ENCODE measurements at places on chromosomes 12 and 14.

DNA sequence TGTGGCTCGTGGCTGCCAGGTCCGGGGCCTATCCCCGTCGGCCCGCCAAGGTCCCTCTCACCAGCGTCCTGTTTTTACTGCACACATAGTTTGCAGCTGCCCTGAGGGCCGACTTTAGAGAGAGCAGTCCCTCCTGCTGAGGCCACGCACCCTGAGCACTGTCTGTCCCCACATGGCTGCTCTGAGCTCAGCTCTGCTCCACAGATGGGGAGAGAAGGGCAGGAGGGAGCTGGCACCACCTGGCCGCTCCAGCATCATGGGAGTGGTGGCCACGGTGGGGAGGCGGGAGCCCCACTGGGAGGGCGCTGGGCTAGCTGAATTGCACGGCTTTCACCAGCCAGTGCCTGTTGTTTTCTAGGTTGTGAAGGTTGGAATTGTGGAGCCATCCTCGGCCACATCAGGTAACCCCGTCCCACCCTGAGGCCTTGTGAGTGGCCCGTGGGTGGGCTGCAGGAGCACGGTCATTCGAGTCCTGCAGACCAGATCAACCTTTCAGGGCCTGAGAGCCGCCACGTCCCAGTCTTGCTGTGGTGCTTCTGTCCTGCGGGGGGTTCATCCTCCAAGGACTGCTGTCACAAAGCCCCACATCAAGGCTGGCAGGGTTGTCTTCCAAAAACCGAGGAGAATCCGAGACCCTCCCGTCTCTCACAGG lies 7.4 kb upstream of the TEX22 start:
- no peak for DNase-seq

DNA sequence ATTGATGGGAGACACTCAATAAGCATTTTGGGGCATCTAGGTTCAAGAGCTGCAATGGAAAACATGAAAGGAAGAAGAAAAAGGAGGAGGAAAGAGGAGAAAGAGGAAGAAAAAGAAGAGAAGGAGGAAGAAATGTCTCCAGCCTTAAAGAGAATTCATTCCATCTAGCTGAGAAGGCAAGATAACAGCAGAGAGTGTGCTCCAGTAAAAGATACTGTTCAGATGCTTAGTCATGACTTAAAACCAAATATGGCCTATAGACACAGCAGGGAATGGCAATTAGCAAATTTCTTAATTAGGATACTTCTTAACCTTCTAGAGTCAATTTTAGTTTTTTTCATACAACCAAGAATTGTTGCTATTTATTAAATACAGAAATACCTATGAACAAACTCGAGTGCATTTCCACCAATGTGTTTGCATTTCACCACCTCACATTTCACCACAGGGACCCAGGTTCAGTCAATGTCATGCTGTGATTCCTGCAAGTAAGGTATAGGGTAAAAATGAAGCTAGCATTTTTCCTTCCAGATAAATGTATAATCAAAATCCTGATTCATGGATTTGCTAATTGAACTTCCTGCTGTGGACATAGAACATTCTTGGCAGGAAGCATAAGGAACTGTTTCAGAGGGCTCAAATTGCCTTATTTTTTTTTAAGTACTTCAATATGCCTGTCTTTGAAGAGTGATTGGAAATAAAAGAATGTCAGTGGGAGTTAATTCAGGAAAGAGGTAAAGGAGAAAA lies 177.8 kb downstream of the RPS29 start:
- no peak for DNase-seq

- no peak for DNase-seq
These were observed 414.0 kb upstream of the FLRT2 start for GRCh38 chr14:85115921-85116320.

DNA sequence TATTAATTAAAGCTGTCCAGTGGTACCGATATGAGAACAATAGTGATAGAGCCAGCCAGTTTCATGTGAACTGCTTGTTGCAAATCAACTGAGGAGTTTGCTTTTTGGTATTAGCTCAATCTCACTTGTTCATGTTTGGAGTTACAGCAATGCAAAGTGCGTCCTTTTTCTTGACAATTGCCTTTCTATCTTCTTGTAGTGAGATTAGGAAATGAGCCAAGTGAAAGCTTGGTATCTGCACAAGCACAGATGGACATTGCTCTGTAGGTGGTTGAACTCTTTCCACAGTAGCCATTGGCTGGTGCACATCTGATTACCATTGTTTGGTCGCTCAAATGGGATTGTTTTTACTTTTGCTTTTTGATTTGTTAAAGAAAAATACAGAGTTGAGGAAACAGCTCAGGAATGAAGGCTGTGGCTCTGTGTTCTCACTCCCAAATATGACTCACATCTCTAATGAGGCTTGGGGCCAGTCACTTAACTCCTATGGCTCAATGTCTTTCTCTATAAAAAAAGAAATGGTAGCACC lies 241.4 kb downstream of the BMP4 start:
- no peak for DNase-seq

GRCh38 chr12:63042646-63043045 lies 107.7 kb upstream of the PPM1H start:
- no peak for DNase-seq

GRCh38 chr14:51784466-51784865 lies 75.9 kb upstream of the GNG2 start:
- DNase-seq = no peak

GRCh38 chr14:41642367-41642766 lies 35.7 kb downstream of the LRFN5 start:
- DNase-seq = no peak

- DNase-seq = no peak
These were observed 25.9 kb upstream of the MTERF2 start for GRCh38 chr12:107012736-107013425.

DNA sequence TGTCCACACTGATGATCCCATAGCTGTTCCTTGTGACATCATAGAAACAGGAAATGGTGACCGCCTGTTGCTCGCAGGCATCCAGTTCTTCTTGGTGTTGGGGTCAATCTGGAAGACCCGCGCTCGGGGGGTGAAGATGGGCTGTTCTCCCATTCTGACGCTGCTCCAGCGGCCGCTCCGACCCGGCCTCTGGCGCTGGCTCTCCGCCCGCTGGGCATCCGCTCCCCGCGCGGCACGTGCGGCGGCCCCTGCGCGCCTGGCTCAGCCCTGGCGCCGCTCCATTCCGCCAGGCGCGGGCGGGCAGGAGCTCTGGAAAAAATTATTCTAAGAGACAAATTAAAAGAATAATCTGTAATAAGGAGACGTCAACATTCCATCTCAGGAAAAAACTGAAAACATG lies 761.1 kb downstream of the TMEM121 start:
- DNase-seq = no peak

DNA sequence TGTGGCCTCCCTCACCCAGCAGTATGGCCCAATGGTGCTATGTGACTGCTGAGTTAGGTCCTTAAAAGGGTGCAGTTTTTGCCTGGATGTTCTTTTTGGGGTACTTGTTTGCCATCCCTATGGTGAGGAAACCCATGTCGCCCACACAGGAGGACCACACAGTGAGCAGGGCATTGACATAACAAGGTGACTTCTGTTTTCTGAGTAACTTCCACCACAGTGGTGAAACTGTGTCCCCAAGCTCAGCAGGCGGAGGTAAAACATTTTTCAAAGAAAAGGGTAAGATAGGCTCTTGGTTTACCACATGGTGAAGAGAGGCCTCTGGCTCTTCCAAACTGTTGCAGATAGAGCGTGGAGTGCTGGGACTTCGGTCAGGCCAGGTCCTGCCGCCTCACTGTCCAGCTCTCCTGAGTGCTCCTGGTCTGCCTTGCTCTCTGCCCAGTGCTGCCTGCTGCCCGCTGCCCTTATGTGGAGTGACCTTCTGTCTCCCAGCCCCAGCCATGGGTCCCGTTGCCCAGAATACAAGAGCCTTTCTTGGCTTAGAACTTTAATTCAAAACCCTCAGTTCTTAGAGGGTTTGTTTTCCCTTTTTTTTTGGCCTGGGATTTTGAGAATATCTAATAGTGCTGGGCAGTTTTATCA lies 54.0 kb downstream of the TRAF3 start:
- DNase-seq = no peak

- no peak for DNase-seq
These were observed 9.5 kb downstream of the SPTB start for GRCh38 chr14:64870160-64870559.

DNA sequence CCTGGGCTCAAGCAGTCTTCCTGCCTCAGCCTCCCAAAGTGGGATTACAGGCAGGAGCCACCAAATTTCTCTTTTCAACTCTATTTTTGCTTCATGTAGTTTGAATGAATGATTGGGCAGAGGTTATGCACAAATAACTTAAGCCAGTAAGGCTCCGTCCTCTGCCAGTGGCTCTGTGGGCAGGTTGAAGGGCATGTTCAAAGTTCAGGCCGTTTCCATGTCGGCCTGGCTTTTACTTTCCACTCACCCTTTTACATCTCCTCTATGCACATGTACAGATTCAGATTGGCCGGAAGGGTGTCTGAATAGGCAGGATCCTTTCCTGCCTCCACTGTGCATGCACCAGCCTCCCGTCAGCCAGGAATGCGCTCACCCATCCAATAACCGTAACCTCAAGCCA lies 132.3 kb downstream of the EML1 start:
- no peak for DNase-seq

DNA sequence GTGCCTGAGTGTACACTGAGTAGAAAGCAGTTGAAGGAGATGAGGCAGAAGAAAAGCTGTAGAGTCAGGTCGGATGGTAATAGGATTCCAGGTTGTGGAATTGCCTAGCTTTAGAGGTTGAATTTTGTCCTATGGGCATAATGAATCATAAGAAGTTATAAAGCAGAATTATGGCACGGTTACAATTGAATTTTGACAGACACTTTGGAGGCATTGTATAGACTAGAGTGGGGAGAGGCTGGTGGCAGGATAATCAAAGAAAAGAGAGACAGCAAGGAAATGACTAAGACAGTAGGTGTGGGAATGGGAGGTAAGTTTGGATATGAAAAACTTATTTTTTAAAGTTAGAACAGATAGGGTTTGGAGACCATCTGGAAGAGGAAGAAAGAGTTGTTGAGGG lies 102.6 kb downstream of the NTN4 start:
- no peak for DNase-seq

DNA sequence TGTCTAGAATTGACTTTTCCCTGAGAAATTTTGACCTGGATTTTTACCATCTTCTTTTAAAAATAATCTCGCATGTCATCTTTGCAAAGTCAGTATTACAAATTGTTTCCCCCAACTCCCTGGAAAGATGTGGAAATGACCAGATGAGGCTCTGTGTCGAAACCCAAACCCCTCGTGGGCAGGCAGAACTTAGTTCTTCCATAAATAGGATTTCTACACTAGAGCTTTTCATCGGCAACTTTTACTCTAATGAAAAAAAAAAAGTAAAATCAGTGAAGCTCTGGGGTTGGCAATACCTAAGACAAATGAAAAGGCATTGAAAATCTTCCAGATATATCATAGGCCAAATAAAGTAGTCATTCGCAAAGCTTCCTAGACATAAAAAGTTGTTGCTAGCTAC lies 17.0 kb downstream of the SSPN start:
- no peak for DNase-seq

DNA sequence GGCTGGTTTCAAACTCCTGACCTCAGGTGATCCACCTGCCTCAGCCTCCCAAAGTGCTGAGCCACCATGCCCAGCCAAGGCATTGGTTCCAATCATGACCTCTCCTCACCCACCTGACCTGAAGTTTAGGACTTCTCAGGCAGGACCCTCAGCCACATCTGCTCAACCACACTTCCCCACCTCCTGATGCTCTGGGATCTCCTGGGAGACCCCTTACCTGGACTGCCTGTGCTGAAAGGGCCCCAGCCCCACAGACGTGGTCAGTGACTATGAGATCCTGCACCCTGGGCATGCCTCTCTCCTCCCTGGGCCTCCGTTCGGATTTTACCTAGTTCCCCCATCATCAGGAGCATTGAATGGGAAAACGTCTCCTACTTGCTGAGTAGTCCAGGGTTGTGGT lies 18.0 kb downstream of the GSC start:
- DNase-seq = no peak

DNA sequence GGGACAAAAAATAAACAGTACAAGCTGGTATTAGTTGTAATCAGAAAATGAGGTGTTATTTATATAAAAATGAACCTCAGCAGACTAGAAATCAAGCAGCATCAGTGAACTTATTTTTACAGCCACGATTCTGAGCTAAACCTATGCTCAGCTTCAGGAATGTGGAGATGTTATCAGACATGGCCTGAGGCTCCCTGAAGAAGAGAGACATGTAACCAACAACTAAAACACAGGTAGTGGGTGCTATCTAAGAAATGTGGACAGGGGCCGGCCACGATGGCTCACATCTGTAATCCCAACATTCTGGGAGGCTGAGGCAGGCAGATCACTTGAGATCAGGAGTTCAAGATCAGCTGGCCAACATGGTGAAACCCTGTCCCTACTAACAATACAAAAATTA lies 534.3 kb downstream of the VRK1 start:
- no peak for DNase-seq

GRCh38 chr14:89912667-89913211 lies 41.8 kb downstream of the EFCAB11 start:
- DNase-seq = no peak

DNA sequence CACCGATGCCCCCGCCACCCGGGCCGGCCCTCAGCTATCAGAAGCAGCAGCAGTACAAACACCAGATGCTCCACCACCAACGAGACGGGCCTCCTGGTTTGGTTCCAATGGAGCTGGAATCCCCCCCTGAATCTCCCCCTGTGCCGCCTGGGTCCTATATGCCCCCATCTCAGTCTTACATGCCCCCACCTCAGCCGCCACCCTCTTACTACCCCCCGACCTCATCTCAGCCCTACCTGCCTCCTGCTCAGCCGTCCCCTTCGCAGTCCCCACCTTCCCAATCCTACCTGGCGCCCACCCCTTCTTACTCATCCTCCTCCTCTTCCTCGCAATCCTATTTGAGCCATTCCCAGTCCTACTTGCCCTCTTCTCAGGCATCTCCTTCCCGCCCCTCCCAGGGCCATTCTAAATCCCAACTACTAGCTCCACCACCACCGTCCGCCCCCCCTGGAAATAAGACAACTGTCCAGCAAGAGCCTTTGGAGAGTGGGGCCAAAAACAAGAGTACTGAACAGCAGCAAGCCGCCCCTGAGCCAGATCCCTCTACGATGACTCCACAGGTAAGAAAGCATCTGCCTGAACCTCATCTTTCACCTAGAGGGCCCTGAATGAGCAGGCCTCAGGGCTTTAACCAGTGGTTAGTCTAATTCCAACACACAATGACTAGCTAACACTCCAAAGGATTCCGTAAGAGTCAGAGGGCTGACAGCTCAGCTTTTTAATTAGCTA lies 851 bp downstream of the YLPM1 start:
- DNase-seq = no peak

Data from GM12864 (cell line).